ENCODE measurements at places on chromosomes 16 and 17.

DNA sequence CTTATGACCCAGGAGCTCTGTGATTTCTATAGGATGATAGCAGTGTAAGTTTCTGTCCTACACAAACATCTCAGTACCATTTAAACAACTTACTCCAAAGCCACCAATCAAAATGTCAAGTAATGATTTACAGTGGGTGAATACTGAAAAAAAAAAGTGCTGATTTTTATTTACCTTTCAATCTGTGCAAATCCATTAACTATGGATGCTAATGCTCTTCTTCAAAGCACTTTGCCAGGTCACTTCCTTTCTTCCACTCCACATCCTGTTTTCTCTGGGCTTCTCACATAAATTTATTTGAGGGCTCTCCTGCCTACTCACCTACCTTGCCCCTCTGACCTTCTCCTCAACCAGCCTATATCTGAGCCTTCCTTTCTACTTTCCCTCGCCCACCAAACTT is 101.6 kb downstream of the SKAP1 start:
- no peak for DNase-seq

DNA sequence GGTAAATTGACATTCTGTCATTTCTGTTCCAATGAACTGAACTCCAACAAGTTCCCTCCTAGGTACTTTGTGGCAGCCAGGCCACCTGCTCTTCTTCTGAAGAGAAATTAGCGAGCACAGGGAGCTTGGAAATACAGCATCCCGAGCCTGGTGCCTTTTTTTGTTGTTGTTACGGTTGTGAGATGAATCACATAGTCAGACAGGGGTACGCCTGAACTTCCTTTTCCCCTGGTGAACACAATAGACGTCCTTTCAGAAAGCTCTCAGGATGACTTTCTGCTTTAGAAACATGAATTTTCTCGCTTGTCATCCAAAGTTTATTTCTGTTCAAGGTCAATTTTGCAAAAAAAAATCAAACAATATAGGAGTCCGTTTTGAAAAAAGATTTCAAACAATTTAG is 53.9 kb upstream of the XYLT1 start:
- no peak for DNase-seq

DNA sequence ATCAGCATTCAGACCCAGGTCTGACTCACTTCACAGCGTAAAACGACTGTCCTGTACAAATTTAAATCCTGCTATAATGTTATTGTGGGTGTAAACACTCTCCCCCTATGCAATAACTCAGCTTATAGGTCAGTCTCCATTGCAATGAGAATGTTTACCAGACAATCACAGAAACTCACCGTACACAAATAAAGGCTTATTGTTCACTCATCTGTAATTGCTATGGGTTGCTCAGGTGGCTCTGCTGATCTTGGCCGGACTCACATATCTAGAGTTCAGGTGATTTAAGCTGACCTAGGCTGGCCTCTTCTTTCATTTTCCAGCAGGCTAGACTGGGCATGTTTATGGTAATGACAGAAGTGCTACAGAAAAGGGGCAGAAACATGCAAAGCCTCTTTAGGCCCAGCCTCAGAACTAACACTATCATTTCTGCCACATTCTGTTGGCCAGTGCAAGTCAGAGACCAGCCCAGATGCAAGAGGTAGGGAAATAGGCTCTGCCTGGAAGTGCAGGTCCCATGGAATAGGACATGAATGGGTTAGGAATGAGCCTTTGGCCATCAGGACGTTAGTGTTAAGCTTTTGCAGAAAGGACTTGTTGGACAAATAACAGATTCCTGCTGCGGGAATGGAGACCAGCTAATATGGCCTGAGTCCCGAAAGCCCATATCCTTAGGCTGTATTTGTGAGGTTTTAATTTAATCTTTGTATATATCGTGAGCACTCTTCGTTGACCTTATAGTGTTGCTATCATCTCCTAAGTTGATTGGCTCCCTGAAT is 44.0 kb downstream of the HLF start:
- DNase-seq: no peak

GRCh38 chr16:26765087-26765486 is 301.6 kb upstream of the C16orf82 start:
- no peak for DNase-seq

- no peak for DNase-seq
These were observed 1.4 kb upstream of the ABR start for GRCh38 chr17:1180958-1181752.

GRCh38 chr16:89958068-89958467 is 9.5 kb downstream of the DEF8 start:
- no peak for DNase-seq

GRCh38 chr17:77819497-77819896 is 139.0 kb upstream of the TNRC6C start:
- no peak for DNase-seq

DNA sequence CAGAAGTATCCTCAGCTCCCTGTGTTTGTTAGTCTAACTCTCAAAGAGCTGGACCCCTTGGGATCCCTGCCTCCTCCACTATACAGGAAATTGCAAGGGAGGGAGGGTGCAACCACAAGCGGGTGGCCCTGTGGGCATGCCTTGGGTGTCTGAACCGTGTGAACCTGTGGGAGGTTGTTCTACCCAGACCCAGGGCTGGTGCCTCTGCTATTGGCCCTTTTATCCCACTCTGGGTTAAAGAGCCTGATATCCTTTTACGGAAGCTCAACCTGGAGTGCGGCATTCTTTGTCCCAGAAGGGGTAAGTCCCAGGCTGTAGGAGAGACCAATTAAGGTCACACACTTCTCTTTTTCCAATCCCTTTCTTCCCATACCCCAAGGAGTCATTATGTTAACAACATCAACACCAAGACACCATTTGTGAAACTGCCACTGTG is 53.4 kb downstream of the ARSG start:
- DNase-seq: no peak

GRCh38 chr16:74607962-74608356 is 1.0 kb upstream of the GLG1 start:
- peak; percentile 25 for DNase-seq

GRCh38 chr17:61836266-61837174 is 26.8 kb downstream of the BRIP1 start:
- no peak for DNase-seq

GRCh38 chr17:74447628-74448159 is 15.8 kb downstream of the GPRC5C start:
- DNase-seq: no peak
